ENCODE measurements at places on chromosomes 7 and 10.

GRCh38 chr10:70619271-70620019, 16.9 kb upstream of the PRF1 start:
- DNase-seq, result no peak

DNA sequence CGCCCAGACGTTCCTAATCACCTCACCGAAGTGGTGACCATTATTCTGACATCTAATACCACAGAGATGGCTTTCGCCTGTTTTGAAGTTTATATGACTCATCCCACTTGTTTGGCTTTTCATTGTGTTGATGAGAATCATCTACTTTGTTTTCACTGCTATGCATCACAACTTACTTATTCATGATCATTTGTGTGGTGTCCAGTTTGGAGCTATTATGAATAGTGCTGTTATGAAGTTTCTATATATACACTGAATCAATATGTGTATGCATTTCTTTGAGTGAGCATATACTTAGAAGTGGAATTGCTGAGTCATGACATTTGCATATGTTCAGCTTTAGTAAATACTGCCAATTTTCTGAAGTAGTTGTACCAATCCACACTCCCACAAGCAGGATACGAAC, 38.6 kb upstream of the TNKS2 start:
- no peak for DNase-seq

- DNase-seq, result no peak
These were observed 67.5 kb downstream of the MKI67 start for GRCh38 chr10:128058750-128059134.

DNA sequence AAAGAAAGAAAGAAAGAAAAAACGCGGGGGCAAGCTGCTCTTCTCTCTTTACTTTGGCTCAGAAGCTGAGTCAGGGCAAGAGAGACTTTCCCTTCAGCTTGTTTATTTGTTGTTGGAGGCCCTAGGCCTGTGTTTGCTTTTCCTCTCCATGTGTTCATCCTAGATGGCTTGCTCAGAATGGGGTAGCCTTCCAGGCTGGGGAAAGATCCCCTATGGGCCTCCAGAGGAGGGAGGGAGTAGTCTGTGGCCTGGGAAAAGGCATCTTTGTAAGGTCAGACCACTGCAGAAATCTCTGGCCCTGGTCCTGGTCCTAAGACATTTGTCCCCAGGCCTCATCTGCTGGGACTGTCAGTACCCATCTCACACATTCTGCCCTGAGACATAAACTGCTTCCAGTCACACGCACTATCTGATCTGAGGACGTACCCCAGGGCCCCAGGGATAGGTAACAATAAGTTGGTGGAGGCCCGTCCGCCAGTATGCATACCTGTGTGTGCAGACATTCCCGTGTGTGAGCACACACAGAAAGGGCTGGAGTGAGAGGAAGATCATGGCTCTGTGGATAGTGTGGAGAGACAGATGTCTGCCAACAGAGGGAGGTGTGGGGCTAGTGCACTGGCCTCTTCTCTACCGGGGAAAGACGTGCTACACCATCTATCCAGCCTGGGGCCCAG, 4.9 kb upstream of the SCD start:
- DNase-seq, result no peak

DNA sequence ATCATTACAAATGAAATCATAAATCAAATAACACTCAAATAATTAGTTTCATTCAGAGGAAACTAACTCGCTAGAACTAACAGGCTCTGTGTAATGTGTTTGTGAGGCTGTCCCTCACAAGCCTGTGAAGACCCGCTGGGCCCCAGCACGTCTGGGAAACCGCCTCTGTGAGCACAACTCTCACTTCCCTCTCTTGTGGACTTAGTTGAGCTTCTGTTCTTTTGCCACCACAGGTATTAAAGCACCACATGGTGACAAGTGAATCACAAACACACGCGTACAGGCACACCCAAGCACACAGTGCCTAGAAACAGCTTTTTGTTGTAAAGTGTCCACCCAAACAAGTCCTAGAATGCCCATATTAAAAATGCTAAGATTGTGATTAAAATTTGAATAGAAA, 51.0 kb downstream of the ZNF777 start:
- DNase-seq, result no peak

GRCh38 chr10:99555825-99556523, 23.2 kb downstream of the NKX2-3 start:
- DNase-seq, result no peak

DNA sequence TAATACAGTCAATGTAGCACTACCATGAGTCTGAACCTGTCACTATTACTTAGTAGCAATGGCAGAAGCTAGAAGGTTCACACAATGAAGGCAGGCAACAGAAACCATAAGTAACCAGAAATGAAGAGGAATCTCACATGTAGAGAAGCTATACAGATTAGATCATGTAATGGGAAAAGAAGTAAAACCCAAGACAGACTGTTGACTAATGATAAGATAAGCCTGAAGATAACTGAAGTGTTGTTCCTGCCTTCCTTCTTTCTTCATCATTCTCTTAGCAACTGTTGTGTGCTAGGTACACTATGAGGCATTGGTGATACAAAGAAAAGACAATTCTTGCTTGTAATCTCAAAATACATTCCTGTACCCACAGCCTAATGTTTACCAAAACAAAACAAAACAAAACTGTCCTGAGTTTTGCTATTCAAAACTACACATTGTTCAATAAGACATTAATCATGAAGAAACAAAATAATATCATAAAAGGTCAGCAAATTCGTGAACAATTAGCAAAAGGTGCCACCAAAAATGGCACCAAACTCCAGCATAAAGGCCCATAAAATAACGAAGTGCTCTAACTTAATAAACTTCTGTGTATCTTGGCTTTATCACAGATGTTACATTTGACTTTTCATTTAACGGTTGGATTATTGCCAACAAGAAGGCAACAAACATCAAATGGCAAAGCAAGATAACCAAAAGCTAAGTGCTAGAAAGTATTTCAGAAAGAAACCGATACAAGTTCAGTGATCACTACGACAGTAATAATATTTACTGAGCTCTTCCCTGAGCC, 27.1 kb downstream of the ZNF800 start:
- DNase-seq, result no peak

- no peak for DNase-seq
These were observed 693.1 kb downstream of the PARD3 start for GRCh38 chr10:34121781-34122622.

DNA sequence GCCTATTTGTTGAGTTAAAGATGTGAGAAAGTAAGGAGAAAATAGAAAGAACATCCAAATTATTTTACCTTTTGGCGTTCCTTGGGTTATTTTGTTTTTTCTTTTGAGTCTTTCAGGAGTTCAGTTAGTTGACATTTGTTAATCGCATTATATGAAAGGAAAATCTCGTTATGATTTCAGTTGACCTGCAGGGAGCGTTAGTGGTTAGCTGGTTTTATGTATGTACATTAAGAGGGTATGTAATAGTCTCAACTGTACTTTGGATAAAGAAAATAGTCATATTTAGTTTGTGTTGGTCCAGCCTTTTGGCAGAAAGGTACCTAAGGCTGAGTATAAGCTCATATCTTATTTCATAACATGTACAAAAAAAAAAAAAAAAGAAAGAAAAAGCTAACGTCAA, 4.0 kb downstream of the BMPER start:
- no peak for DNase-seq

- no peak for DNase-seq
These were observed 261.1 kb downstream of the GATA3 start for GRCh38 chr10:8315619-8316021.

DNA sequence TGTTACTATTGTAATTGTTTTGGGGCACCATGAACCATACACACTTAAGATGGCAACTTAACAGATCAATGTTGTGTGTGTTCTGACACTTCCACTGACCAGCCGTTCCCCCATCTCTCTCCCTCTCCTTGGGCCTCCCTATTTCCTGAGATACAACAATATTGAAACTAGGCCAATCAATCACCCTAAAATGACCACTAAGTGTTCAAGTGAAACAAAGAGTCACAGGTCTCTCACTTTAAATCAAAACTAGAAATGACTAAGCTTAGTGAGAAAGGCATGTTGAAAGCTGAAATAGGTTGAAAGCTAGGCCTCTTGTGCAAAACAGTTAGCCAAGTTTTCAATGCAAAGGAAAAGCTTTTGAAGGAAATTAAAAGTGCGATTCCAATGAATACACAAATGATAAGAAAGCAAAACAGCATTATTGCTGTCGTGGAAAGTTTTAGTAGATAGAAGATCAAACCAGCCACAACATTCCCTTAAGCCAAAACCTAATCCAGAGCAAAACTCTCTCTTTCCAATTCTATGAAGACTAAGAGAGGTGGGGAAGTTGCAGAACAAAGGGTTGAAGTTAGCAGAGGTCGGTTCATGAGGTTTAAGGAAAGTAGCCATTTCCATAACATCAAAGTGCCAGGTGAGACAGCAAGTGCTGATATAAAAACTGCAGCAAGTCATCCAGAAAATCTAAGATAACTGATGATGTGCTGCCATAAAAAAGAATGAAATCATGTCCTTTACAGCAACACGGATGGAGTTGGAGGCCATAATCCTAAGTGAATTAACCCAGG, 90.6 kb downstream of the MTPN start:
- DNase-seq, result no peak

DNA sequence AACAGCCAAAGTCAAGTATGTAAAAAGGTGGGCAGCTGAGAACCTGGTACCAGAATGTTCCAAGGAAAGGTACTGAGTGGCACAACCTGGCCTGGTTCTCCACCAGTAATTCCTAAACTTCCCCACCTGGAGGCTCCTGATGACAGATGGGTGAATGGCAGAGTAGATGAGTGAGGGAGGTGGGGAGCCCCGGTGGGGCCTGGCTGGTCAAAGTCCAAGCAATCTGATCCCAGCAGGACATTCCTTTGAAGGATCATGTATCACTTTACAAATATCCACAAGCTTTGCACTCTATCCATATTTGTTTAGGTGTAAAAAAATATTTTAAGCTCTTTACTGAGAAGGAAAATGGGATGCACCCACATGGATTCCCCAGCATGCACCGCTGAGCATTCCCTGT, 250.2 kb downstream of the DPP6 start:
- no peak for DNase-seq

- no peak for DNase-seq
These were observed 189.6 kb downstream of the DNAJC1 start for GRCh38 chr10:21813946-21814345.

DNA sequence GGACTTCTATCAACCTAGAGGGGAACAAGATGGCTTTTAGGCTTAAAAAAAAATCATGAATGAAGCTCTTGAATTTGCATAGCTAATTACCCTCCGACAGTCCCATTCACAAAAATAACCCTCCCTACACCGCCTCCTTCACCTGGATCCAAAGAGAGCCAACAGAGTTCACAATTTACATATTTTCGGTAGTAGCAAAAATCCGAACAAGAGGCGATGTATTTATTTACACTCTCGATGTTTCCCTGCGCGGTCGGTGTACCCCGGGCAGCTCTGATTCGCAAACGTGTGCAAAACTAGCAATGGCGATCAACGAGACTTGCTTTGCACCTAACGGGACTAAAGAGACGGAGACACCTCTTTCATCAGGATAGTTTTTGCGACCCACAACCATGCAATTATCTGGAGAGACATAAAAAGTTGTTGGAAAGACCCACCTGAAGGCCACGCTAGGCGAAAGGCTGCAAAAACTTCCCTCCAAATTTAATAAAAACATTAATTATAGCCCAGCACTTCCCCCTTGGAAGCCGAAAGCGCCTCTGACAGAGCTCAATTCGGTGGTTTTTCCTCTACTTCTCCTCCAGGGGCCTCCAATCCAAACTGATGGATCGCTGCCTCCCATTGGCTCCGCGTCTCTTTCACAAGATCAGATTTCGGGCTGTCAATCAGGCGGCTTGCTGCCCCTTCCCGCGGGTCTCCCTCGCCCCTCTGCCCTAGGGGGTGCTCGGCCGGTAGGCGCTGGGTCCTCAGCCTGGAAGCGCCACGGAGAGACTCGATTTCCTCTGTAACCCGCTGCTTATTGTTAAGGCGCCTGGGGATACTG, at the start of gene ETV1:
ETV1 (minus strand) TSS at position 541 of the 823 bp plus-strand sequence. CDS start 614 bp downstream, outside the sequence.
- no peak for DNase-seq

- DNase-seq, result no peak
These were observed 131.3 kb downstream of the DPP6 start for GRCh38 chr7:154183482-154183881.

GRCh38 chr10:37125191-37125732, at the start of gene ANKRD30A:
ANKRD30A (plus strand) TSS chr10:37125598; CDS start chr10:37125788, 190 bp downstream.
- no peak for DNase-seq

- DNase-seq, result no peak
These were observed 189.9 kb upstream of the PDE1C start for GRCh38 chr7:32259931-32260596.

DNA sequence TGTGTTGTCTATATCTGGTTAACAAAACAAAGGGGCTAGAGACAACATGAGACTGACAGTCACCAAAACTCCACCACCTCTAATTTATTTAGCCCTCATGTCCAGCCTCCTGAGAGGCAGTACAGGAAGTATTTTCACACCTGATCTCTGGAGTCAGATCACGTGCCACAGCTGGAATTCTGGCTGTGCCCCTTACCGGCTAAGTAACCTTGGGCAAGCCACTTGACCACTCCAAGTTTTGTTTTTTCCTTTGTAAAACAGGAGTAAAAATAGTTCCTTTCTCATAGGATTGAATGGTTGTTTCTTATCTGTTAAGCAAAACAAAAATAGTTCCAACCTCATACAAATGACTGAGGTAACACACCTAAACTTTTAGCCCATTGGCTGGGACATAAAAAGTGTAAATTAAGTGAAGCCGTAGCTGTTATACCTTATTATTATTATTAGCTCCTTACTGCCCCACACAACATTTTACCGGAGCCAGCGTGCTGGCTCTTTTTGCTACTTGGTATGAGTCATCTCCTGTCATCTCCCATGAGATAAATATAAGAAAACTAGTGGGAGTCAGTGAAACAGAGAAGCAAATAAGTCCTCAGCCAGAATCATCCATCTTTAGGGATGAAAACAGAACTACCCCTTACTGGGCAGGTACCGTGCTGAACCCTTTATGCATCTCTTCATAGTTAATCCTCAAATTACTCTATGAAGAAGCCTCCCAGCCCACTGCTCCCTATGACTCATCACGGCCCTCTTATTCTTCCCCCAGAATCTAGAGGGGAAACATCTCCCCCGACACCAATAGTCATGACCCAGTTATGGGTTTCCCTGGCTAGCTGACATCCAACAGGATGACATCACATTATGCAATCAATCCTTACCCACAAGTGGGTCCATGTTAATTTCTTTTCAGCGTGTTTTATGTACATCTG, 44.9 kb downstream of the PPP1R3C start:
- no peak for DNase-seq

DNA sequence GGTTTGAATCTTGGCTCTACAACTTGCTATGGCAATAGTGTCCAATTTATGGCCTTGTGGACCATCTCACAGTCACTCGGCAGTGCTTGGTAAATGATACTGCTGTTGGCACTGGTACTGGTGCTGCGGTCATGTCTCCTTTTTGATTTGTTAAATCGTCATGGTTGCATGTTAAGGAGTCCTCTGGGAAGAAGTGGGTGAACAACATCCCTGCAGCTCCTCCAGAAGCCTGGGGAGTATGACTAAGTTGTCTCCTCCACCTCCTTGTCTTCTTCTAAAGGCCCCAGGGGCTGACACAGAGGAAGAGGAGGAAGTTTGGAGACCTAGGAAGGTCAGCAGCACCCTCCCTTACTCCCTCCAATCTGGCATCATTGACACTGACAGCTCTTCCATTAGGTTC, 8.5 kb downstream of the ITPRIP start:
- DNase-seq, result no peak
